ENCODE measurements at places on chromosomes 7 and 10.

- no peak for DNase-seq
These were observed 7.1 kb downstream of the FGFR2 start for GRCh38 chr10:121591186-121591585.

DNA sequence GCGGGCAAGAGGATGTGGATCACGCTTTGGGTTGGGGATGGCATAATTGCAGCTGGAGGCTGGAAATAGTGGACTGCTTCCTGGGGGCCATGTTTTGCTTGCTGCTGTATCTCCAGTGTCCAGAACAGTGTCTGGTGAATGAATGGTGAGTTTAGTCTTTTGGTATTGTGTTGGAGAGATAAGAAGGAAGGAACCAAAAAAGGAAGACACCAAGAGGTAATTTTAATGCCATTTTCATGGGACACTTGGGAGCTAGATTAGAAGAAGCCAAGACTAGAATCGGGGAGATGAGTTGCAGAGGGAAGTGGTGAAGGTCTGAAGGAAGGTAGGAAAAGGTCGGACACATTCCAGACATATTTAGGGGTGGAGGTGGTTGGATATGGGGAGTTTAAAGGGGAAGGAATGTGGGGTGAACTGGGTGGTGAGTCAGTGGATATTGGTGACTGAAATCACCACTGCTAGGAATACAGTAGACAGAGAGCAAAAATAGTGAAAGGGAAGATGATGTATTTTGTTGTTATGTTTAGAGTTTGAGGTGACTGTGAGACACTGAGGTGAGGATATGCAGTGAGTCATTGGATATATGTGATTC is 76.7 kb downstream of the CCNY start:
- DNase-seq: no peak

DNA sequence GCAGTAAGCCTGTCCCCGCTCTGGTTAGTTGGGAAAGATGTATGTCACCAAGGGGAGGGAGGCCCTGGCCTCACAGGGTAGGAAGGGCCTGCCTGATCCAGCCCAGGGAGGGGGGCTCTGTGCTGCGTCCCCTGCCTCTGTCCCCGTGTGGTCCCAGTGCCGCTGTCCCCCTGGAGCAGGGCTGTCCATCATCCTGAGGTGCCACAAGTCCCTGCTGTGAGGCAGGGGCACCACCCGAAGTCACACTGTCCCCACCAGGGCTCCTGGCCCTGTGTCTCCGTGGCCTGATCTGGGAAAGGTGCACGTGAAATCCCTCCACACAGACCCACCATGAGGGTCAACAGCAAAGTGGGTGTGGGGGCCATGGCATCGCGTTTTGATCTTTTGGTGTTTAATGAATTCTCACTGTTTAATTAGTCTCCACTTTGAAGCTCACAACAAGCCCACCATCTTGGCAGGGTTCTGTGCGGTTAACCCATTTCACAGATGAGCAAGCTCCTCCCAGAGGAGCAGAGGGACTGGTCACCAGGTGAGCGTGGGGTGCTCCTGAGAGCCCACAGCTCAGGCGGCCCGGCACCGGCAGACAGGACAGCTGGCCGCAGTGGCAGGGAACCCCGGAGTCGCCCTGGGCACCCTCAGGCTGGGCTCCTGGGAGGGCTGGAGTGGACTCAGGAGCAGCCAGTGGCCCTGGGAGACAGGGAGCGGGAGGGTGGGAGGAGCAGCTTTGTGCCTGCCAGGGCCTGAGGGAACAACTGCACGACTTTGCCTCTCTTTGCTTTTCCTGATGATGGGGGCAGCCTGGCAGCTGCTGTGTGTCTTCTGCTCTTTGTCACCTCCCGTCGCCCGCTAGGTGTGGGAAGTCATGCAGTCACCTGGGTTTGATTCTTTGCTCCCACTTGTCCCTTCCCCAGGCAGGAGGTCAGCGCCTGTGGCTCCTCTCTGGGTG is 12.0 kb upstream of the CRYGN start:
- DNase-seq: no peak

DNA sequence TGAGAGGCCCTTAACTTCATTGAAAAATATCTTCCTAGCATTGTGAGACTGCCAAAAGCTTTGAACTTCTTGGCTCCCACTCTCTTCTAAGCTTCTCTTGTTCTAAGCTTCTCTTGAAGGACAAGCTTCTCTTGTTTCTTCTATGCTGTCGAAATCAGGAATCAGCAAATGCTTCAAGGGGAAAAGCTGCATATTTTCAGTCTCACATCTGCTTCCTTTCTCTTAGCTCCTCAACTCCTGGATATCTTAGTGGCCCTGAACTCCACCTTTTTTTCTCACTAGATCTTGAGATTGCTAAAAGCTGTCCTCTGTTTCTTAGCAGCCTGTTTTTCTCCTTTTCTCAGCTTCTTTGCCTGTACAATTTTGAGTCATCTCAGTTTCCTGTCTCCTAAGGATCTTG is 73.0 kb downstream of the NEUROD6 start:
- no peak for DNase-seq

DNA sequence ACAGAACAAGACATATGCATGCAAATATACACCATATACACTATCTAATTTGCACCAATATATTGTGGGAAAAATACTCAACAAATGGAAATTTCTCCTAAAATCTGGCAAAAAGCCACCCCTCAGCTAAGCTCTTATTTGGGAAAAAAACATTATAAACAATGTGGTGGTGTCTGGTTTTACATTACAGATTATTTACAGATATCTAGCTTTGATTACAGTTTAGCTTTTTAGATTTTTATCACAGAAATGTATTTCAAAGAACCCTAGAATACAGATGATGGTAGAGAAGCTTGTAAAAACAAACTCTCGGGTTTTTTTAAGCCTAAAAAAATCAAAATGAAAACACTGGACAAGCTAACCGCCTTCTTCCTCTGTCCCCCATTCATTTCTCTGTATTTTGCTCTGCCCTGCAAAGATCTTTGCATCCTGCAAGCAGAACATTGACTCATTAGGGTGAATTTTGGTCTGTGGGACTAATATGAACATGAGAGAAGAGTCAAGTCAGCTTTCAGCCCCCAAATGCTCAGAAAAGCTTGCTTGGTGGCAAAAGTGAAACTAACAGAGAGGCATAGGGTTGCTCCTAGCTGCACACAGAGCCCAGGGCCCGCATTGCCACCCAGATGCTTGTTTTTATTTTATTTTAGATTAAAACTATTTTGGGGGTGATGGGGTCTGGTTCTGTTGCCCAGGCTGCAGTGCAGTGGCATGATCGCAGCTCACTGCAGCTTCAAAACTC is 88.8 kb upstream of the LYZL1 start:
- DNase-seq: no peak

GRCh38 chr7:152601305-152601798 is 74.6 kb downstream of the XRCC2 start:
- no peak for DNase-seq

DNA sequence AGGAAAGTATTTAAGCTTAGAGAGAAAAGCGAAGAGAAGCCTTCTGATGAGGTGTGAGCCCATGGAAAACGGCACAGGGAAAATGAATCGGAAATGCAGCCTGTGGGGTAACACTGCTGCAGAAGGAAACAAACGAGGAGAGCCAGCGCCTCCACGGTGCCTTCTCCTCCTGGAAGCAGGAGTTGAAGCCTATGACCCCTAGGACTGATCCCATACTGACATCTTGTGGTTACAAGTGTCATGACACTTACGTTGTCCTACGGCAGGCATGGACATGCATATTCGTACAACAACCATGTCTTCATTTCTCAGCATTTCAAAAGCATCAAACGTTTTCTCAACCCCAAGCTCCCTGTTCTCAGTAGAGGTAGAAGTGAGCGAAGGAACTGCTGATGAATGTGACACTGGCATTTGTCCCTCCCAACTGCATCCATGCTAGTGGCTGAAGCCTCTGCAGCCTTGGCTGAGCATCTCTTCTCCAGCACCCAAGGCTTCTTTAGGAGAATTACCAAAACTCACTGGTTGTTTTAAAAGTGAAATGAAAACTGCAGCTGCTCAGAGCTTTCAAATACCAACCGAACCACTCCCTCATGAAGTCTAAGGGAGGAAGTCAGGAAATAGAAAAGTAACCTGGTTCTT is 160.2 kb downstream of the JAZF1 start:
- peak; percentile 84 for DNase-seq

- DNase-seq: no peak
These were observed 35.3 kb upstream of the PDZD8 start for GRCh38 chr10:117410557-117410956.

GRCh38 chr10:59181668-59182067 is 5.2 kb downstream of the PHYHIPL start:
- peak; percentile 71 for DNase-seq

GRCh38 chr10:69470463-69471384 is 19.5 kb downstream of the TSPAN15 start:
- DNase-seq: no peak

DNA sequence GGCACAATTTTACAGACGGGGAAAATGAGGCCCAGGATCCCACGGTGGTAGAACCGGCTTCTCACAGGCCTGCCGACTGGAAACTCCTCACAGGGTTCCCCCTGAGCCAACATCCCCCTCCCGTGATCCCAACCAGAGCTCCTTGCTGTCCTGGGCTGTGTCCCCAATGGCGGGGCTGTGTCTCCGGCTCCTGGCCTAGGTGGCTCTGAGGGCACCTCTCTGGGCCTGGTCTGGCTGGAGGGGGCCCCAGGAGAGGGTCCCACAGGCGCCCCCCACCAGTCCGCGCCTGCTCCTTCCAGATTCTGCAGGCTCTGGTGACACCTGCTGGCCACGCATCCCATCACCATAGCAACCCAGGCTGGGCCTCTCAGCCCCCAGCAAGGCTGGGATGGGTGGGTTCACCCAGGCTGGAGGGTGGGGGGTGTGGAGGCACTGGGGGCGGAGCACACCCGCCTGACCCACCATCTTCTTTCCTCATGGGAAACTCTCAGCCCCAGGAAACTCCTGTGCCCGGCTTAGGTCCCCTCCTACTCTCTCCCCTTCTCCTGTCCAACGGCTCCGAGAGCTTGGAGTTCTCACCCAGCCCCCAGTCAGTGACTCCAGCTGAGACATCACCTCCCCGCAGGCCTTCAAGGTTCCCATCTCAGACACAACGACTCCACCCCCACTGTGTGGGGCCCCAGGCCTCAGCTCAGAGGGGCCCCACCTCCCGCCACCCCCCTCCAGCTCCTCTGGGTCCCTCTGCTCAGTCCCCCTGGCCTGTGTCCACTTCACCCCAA is 27.1 kb upstream of the TNRC18 start:
- DNase-seq: peak; percentile 47

GRCh38 chr10:75904499-75905283 is 473.3 kb downstream of the LRMDA start:
- DNase-seq: peak; percentile 55

DNA sequence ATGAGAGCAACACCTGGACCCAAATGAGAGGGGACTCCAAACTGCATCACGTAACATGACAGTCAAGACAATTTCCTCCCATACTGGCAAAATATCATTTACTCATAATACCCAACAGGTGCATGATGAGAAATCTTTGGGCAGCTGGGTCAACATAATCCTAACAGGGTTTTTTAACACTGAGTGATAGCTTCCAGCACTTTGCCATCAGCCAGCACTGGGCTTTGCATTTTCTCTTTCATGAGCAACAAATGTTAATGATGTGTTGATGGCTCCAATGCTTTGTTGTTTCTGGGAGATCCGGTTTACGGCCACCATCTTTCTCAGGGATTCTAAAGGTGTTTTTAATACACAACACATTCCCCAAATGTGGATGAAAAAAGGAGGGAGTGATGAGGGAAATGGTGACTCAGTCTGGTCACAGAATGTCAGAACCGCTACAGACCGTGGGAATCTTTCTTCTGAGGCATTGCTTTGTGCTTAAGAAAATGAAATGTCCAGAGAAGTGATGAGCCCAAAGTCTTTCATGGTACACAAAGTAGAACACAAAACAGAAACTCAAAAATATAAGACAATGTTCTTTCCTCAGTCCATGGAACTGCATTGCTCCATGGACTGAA is 705.7 kb upstream of the IGFBP3 start:
- no peak for DNase-seq

- no peak for DNase-seq
These were observed 1.6 kb downstream of the HOXA13 start for GRCh38 chr7:27198138-27198841.

GRCh38 chr7:36284456-36285090 is 105.1 kb upstream of the ANLN start:
- DNase-seq: no peak

DNA sequence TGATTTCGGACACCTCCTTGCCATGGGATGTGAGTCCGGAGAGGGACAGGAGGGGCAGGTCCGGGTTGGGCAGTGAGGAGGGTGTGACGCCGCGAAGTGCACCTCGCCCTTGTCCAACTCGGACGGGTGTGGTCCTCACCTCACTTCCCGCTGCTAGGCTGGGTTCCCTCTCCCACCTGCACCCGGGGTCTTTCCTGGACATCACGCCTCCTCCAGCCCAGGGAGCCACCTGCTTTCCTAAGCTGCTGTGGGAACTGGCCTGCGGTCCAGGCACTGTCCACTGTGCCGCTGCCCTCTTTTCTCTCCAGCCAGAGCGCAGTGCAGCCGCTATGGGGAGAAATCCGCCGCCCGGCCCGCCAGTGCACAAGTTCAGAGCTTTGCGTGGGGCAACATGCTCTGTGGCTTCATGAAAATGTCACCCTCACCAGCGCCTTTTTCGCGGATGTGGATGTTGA is 45.0 kb upstream of the ZNF716 start:
- DNase-seq: peak; percentile 6

DNA sequence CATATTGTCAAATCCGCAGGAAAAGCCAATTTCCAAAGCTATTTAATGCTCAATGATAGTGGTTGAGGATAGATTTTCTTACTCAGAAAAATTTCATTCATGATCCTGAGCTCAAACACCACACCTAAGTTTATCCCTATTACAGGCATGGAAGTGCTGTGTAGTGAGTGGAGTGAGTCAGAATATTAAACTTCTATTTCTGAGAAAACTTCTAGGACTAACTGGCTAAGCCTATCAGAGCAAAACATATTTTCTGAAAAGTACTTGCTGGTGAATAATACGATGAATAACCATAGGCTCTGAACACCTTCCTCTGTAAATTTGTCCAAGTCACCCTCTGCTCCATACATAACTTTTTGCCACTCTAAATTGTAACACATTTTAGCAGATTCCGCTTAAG is 221.5 kb downstream of the SUGCT start:
- DNase-seq: no peak

GRCh38 chr7:45236666-45237065 is 79.1 kb downstream of the RAMP3 start:
- no peak for DNase-seq

GRCh38 chr7:75842836-75843446 is 29.3 kb upstream of the CCL24 start:
- DNase-seq: peak; percentile 62

- no peak for DNase-seq
These were observed 38.4 kb upstream of the LRRC4 start for GRCh38 chr7:128069373-128070364.

- DNase-seq: no peak
These were observed 1.1 kb downstream of the DDIT4 start for GRCh38 chr10:72274730-72275350.

GRCh38 chr7:100802951-100803350 is 24.4 kb downstream of the EPHB4 start:
- DNase-seq: no peak

DNA sequence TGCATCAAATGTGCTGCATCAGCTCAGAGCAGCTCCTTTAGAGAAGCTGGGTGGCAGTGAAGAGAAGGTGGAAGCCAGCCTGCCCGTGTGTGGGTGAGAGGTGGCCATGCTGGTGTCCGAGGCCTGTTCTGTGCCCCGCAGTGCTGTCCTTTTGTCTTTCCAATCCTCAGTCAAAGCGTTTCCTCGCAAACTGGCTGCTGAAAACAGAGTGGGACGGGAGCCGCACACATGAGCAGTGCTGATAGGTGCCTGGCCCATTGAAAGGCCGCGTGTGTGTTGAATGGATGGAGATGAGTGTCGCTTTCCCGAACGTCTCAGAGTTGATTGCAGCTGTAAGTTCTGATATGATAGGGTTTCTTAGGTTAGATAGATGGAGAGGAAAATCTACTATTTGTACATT is 39.3 kb downstream of the WDR37 start:
- no peak for DNase-seq

- no peak for DNase-seq
These were observed 87.2 kb downstream of the TWIST1 start for GRCh38 chr7:19030281-19030680.

All from trophoblast cell (in vitro differentiated cells and primary cell).